ENCODE measurements at places on chromosomes 6 and 20.

DNA sequence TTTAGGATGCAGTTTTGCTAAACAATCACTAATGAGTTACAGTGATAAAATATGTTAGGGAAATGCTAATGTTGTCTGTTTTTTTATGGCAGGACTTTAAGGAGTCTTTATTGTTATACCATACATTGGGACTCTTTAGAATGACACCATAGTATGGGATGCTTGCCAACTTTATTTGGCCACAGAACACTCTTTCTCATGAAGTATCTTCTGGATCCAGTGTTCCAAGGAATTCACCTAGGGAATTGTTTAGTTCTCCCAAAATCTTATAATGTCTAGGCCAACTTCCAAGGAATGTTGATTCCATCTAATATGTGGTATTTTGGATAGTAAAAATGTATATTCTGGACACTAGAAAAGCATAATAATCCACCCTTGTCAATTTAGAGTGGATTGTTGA, 3.3 kb downstream of the RIN2 start:
- DNase-seq, result no peak

GRCh38 chr20:14882157-14882556, 544.7 kb upstream of the FLRT3 start:
- DNase-seq, result no peak

DNA sequence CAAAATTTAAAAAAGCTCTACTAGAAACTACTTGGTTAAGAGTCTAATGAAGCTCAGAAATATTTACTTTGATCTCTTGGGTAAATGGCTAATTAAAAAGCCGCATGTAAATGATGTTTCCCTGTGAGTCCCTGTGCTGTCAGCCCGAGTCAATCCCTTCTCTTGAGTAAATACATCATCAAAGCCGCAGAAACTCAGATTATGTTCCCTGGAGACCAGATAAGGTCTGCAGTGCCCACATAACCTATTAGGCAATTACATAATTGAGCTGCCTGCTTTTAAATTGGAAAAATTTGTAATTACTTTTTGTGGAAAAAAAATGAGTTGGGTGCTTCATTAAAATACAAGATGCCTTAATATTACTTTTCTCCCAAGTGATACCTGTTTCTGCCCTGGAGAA, 83.1 kb downstream of the KIZ start:
- DNase-seq, result peak; percentile 31

GRCh38 chr20:16390991-16391390, 182.3 kb downstream of the KIF16B start:
- DNase-seq, result no peak

DNA sequence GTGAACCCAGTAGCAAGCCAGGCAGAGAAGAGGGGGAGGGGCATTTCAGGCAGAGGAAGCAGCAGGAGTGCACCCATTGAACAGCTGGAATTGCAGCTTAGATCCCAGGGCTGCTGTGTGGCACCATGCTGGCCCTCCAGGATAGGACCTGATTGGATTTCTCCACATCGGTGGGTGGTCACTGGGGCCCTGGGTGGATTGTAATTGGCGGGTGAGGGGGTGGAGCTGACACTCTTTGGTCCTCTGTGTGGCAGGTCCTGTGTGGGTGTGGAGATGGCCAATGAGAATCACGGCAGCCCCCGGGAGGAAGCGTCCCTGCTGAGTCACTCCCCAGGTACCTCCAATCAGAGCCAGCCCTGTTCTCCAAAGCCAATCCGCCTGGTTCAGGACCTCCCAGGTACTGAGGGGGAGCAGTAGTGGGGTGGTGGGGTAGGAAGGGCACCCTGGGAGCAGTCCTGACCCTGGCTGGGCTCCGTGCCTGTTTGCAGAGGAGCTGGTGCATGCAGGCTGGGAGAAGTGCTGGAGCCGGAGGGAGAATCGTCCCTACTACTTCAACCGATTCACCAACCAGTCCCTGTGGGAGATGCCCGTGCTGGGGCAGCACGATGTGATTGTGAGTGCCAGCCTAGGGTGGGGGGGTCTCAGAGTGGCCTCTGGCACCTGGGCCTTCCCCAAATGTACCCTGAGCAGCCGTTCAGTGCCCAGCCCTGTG, 4.4 kb downstream of the PCIF1 start:
- no peak for DNase-seq

DNA sequence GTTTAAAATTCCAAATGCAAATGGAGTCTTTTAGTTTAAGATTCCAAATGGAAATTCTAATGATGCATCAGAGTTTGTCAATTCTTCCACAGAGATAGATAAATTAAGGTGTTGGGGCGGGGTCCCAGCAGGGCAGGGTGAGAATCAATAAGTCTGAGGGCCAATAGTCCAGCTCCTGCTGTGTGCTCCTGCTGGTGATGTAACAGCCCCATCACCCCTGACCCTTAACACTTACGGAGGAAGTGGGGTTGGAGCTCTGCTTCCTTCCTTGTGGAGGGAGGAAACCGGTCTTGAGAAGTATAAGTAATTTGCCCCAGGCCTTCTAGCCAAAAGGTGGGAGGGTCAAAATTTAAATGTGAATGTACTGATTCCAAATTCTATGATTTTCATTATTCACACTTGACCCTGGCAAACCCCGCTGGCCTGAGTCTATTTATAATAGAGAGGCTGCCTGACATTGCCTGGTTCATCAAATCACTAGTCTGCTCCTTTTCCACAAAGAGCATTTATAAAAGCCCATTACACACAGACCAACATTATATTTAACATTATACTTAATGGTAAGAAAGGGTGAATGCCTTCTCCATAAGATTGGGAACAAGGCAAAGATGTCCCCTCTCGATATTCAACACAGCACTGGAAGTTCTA, 17.2 kb downstream of the ZBTB2 start:
- no peak for DNase-seq

DNA sequence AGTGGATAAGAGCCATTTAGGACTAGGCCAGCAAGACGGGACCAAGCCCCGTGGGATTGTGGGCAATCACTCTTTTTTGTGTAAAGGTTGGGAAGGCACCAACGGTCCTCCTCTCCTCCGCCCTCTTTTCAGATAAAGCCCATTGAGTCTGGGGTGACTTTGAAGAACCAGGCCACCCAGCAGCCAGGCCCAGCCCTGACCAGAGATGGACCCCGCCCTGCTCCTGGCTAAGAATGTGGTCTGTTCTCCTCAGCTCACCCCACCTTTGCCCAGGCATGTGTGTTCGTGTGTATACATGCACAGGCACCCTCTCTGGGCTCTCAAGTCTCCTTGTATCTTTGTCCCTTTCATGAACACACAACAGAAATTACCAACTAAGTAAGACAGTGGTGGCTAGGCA, 9.1 kb downstream of the SDC4 start:
- no peak for DNase-seq

DNA sequence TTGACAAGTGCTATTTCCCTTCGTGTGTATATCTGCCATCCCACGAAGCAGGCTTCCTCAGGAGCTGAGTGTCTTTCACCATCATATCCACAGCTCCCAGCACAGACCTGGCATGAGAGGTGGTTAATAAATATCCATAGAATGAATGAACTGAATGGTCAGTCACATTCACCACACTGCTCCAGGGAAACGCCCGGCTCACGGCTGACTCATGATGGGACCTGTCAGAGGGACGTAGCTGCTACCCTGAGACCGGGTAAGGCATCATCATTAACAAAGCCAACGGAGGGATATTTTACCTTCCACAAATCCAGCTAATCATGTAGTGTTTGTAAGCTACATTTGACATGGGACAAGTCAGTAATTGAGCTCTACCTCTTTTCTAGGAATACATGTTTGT, 12.5 kb downstream of the AGPAT4 start:
- no peak for DNase-seq

- DNase-seq, result no peak
Observed at GRCh38 chr6:4030669-4031068, 48.3 kb downstream of the FAM217A start.

DNA sequence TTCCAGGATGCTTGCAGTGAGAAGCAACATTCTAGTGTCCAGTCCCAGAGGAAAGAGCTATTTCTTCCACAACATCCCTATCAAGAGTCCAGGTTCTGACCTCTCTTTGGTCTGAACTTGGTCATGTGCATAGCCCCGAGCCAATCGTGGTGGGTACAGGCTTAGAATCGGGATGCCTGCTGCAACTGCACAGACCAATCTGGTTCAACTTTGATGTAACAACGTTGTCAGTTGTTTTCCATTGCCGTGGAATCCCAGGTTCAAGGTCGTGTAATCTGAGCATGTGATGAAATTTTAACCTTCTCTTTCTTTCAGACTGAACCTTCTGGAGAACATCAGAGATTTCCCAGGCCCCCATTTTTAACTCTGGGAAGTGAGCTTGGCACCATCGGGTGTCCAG, 130.5 kb downstream of the ANKRD60 start:
- no peak for DNase-seq

- DNase-seq, result no peak
Observed at GRCh38 chr20:33862709-33863403, 51.7 kb downstream of the CHMP4B start.

- no peak for DNase-seq
Observed at GRCh38 chr6:143276436-143276835, 174.1 kb downstream of the ADAT2 start.

GRCh38 chr6:157244175-157244574, 79.1 kb downstream of the TMEM242 start:
- peak; percentile 20 for DNase-seq

DNA sequence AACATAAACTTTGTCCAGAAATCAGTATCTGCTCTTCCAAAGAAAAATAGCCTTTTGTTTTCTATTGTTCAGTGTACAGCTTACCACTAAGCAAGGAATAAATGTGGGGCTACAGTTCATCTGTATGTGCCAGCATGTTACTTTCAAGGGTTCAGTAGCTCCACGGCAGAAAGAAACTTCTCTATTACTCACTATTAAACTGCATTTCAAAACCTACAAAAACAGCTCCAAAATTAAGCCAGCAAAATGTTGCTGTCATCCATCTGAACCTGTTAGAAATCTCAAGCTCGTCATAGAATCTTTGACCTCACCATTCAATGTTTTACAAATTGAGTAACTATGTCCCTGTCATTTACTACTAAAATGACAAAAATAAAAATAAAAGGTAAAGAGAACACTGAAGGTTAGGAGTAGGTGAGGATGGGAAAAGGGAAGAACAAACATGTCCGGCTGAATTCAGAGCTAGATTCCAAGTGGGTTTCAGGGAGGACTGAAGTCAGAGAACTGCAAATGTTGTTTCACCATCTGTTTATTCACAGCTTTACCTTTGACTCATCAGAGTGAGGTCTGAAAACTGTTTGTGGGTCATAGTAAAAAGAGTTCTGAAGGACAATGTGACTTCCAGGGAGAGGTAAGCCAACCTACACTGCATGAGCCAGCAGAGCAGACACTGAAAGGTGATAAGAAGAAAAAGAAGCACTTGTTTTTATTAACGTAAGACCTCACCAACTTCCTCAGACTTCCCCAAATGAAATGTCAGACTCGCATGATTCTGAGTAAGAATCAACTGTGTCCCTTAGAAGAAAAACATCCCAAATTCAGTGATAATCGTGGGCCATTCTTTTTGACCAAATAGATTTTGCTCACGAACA, 62.0 kb downstream of the ATXN1 start:
- DNase-seq, result no peak

DNA sequence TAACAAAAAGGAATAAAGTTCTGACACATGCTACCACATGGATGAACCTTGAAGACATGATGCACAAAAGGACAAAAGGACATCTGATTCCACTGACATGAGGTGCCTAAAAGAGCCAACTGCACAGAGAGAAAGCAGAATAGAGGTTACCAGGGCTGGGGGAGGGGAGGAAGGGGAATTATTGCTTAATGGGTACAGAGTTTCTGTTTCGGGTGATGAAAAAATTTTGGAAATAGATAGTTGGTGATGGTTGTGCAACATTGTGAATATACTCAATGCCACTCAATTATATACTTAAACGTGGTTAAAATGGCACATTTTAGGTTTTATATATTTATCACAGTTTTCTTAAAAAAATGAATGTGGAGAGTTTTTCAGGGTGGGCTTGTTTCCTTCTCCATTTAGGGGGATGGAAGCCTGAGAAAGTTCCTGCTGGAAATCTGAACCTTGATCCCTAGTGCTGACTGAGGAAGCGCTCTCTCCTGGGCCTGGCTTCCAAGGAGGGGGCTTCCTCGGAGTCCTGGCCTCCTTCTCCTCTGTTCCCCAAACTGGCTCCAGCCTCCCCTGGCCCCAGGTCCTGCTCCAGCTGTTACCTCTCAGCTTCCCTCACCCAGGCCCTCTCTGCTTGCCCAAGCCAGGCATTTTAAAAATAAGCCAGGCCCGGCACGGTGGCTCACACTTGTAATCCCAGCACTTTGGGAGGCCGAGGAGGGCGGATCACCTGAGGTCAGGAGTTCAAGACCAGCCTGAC, 79.2 kb downstream of the NOL4L start:
- DNase-seq, result no peak

DNA sequence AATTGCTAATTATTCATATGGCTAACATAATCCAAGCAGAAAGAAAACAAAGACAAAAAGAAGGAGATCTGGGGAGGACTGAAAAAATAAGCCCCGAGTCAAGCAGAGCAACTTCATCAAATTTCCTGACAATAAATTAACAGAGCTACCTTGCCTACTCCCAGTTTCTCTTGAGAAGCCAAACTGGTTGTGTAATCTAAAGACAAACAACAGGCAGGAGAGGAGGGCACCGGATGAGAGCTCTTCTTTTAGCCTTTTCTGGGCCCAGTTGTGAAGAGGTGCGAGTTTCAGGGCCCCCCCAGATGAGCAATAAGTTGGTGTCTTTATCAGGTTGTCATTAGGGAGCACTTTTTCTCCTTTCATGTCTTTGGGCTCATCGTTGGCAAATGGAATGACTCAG, 197.1 kb upstream of the PCSK2 start:
- DNase-seq, result no peak

DNA sequence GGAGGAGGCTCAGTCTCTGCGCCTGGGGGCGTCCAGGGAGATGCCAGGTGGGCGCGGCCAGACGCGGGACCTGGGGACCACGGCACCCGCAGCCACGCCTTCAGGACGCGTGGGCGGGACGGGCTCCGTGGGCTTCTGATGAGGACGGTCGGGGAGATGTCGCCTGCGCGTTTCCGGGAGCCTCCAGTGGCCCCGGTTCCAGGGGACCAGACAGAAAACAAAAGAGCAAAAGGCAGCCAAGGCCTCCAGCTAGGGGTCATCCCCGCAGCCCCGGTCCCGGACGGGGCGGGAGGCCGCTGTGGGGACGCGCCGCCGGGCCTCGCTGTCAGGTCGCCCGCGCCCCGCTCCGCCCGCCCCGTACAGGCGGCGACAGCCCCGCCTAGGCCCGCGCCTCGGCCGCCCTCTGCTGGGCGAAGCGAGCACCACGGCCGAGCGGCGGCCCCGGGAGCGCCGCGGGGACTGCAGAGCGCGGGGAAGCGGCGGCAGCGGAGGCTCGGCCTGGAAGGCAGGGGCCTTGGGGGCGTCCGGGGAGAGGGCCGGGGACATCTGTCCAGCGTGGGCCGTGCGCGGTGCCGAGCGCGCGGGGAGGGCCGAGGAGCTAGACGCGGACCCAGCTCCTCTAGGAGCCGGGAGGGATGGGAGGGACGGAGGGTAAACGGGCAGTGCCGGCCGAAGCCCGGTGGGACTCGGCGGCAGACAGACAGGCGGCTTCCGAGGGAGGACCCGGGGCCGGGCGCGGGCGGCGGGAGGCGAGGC, 48.7 kb downstream of the TMEM242 start:
- DNase-seq, result peak; percentile 62

DNA sequence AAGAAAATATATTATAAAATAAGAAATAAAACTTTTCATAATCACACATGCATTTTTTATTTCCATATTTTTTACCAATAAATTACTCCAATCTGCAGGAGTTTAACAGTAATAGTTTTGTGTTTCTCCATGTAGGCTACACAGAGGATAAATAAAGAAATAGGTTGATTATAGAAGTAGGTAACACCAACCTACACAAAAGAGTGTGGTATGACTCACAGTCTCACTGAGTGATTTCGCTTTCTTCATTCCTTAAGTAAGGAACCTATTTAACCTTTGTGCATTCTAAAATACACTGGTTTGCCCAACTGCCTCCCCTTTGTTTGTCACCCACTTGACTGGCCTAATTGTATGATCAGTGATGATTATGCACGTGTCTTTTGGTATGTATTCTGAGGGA, 244.2 kb upstream of the RIMS1 start:
- DNase-seq, result no peak
